CD8-positive, alpha-beta T cell (primary cell): ENCODE measurements at places on chromosomes 11 and 22. TPM values are rescaled to one million over a fixed set of nuclear protein-coding genes. Genes with fewer than 3 reads are reported as not detected.

DNA sequence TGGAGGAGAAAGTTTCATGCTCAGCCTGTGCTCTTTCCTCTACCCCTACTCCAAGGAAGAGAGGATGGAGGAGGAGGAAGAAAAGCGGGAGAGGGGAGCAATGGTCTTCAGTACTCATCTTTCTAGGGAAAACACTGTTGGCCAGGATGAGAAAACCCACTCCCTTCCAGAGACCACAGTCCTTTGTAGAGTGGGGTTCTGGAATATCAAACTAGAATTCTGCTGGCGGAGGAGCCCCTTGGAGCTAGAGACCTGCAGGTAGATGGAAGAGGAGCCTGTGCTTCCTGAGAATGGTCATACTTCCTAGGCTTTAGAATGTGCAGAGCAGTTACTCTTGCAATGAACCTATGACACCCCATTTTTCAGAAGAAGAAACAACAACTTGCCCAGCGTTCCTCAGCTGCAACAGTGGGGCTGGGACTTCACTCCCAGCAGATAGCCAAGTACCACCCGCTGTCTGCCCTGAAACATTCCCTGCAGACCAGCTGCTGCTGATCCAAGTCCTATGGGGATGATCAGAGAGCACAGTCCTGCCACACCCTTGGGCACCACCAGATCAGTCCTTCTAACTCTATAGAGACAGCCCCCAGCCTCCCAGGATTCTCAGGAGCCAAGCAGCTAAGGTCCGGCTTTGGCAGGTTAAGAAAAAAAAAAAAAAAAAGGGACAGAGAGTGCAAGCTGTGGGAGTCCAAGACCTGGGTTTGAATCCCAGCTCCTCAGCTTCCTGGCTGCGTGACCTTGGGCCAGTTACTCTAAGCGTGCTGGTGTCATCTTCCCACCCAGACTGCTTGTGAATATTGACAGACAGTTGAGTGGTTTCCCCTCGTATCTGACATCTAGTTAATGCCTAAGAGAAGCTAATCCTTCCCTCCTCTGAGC lies 664 bp downstream of the PTGDR2 start:
- no peak for DNase-seq

DNA sequence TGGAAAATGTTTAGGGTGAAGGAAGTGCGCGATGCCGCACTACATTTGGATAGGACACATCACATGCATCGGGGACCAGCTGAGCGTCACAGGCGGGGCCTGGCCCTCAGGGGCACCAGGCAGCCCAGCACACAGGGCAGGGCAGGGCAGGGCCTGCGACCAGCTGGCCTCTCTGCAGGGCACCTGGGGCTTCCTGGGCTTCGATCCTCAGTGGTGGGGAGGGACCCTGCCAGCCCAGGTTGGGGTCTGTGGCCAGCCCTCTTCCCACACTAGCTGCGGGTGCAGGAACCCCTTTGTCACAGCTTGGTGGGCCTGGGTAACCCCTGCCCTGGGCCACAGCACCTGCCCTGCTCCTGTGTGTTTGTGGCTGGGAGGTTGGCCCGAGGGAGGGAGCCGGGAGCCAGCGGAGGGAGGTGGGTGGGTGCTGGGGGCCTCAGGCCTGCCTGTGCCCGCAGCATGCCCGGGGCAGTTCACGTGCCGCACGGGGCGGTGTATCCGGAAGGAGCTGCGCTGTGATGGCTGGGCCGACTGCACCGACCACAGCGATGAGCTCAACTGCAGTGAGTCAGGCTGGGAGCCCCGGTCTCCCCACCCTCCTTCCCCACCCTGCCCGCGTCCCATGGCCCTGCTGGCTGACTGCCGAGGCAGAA lies 37.9 kb downstream of the ST14 start:
- DNase-seq, result no peak

DNA sequence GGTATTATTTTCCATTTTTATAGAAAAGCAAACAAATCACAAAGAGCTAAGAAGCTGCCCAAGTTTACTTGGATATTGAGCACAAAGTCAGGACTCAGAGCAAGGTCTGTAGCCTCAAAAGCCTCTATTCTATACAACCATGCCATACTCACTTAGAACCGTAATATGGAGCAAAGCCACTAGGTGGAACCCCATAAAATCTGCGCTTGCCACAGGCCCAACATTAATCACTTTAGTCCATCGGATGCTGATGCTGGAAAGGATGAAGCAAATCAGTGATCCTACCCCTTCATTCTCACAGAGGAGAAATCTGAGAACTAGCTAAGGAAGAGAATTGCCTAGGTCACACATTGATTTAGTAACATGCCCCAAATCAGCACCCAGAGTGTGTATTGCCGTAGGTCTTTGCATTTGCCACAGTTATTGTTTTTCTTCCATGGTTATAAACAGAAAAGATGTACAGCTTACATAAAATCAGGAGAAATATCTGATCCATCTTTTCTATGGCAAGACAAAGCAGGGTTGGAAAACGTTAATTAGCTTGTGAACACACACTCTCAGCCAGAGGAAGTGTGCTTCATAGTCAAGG lies 56.7 kb upstream of the RAB38 start:
- no peak for DNase-seq

Gene PARVG
- 124 TPM for total RNA-seq

DNA sequence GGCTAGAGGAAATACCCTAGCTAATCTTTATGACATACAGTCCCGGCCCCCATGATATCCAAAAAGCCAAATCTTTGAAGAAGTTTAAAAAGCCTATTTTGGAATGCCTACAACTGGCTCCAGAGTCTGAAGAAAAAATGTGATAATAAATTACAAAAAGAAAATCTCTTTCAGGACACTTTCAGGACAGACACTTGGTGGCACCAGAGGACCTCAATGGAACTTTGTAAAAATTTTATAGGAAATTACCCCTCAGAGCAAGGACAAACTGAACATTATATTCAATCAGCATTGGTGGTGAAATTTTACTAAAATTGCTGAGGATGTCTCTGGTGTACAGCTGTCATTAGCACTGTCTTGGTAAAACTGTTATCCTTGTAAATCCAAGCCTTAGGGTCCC lies 81.0 kb downstream of the CCDC73 start:
- no peak for DNase-seq

DNA sequence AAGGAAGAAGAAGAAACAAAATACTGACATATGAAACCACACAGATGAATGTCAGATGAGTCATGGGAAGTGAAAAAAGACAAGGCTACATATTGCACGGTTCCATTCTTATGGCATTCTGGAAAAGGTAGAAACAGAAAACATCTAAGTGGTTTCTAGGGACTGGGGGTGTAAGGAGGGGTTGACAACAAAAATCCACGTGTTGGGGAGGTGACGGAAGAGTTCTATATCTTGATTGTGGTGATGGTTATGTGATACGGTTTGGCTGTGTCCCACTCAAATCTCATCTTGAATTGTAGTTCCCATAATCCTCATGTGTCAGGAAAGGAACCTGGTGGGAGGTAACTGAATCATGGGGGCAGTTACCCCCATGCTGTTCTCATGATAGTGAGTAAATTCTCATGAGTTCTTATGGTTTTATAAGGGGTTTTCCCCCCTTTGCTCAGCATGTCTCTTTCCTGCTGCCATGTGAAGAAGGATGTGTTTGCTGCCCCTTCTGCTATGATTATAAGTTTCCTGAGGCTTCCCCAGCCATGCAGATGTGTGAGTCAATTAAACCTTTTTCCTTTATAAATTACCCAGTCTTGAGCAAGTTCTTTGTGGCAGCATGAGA lies 6.4 kb upstream of the ARFGAP3 start:
- no peak for DNase-seq

DNA sequence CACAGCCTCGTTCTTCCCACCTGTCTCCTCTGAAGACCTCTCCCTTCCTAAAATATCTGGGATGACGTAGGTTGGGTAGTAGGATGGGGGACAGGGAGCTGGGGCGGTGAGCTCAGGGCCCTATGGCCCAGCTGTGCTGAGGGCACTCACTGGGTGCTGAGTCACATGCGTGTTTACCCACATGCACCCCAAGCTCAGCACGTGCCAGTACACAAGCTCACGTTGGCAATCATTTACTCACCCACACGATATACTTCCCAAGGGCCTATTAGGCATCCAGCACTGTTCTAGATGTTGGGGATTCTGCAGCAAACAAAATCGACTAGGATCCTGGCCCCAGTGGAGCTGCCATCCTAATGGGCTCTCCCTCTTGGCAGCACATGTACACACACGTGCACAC lies 28.7 kb downstream of the ARAP1 start:
- no peak for DNase-seq

Gene OPCML
- not detected for total RNA-seq

- DNase-seq, result no peak
Measured at GRCh38 chr22:26302726-26303125, 126.3 kb upstream of the ASPHD2 start.

DNA sequence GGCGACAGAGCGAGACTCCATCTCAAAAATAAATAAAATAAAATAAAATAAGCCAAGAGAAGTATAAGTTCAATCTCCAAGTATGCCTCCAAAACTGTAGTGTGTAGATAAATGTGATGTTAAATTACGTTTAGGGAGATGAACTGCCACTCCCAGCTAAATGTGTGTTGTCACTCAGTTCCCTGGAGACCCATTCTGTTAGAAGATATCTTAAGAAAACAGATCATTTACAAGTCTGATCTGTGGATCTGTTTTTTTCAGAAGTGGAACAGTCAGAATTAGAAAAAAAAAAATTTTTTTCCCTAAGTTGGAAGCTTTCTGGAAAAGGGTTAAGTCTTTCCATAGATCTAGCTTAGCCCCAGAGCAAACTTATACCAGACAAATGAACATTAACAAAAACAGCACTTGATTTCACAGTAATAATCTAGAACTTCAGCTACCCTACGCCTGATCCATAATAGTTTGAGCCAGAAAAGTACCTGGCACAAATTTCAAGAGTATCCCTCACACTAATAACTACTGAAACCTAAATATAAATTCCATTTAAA lies 18.2 kb downstream of the CELF1 start:
- DNase-seq, result no peak

Gene CEP164
- 28.4 TPM for total RNA-seq

- no peak for DNase-seq
Measured at GRCh38 chr22:23218053-23218866, 38.0 kb downstream of the BCR start.

DNA sequence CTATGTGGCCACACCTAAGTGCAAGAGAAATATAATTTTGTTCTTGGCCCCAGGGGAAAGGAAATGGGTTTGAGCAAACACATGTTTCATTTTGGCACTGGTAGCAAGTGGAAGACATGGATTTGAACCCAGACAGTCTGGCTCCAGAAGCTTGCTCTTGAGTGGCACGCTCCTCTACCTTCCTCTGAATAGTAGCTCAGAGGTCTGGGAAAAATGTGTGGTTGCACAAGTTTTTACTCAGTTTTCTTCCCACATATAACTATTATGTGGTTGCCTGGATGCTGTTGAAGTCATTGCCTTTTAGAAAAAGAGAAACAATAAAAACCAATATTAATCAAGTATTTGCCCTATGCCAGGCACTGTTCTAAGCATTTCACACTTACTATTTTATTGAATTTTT lies 16.3 kb downstream of the PARVA start:
- no peak for DNase-seq

DNA sequence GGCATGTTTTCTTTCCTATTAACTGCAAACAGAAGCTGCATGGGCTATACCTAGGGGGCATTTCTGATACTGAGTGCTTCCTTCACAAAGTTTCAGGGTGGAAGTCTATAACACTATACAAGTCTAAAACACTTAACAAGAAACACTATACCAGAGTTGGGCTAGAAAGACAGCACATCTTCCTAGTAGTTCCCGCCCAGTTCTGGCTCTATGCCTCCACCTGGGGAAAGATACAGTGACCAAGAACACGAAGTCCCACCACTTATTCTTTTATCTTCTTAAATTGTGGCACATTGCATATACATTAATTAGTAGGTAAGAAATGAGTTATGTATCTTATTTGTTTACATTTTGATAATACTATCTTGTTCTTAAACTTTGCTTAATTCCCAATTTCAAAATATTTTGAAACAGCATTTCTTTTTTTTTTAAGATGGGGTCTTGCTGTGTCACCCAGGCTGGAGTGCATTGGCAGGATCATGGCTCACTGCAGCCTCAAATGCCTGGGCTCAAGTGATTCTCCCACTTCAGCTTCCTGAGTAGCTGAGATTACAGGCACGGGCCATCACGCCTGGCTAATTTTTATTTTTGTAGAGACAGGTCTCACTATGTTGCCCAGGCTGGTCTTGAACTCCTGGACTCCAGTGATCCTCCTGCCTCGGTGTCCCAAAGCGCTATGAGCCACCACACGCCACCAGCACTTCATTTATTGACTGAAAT lies 18.2 kb upstream of the NDUFC2 start:
- no peak for DNase-seq

DNA sequence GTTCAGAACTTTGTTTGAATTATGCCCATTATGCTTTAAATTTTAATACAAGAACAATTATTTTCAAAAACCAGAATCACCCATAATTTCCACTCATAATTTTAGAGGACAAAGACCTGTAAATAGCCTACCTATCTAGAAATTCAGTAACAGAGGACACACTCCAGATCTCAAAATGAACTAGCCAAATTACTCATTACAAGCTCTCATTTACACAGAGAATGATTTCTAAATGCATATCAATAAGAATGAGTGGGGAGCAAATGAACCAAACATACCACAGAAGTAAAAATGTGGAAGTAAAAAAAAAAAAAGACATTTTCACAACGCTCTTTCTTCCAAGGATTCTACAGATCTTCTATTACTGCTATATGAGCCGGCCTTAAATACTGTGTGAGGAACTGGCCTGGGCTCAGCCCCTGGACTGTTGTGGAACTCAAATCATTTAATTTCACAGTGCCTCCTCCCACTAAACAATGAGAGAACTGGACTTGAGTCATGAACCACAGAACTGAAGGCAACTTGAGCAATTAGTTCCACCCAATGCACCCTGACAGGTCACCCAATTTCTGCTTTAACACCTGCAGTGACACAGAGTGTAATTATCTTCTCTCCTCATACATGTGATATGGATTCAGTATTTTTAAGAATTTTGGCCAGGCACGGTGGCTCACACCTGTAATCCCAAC lies 8.0 kb downstream of the MRTFA start:
- DNase-seq, result no peak

DNA sequence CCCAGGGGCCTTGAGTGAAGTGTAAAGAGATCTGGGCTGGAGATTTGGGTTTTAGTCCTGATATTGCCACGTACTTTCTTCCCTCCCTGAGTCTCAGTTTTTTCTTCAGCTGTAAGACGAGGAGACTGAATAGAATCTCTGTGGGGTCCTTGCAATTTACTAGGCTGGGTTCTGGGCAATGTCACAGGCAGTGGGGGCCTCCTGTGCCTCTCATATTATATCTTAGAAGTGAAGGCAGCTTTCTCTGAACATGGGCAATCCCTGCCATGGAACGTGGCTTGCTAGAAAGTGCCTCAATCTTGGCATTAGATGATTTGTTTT lies 62.0 kb upstream of the PTPRJ start:
- no peak for DNase-seq

GRCh38 chr11:134250675-134251074 lies 2.5 kb downstream of the THYN1 start:
- DNase-seq, result no peak
